ENCODE measurements at places on chromosomes 6 and 20.

GRCh38 chr6:134535831-134536230, 217.9 kb upstream of the SGK1 start:
- no peak for DNase-seq

DNA sequence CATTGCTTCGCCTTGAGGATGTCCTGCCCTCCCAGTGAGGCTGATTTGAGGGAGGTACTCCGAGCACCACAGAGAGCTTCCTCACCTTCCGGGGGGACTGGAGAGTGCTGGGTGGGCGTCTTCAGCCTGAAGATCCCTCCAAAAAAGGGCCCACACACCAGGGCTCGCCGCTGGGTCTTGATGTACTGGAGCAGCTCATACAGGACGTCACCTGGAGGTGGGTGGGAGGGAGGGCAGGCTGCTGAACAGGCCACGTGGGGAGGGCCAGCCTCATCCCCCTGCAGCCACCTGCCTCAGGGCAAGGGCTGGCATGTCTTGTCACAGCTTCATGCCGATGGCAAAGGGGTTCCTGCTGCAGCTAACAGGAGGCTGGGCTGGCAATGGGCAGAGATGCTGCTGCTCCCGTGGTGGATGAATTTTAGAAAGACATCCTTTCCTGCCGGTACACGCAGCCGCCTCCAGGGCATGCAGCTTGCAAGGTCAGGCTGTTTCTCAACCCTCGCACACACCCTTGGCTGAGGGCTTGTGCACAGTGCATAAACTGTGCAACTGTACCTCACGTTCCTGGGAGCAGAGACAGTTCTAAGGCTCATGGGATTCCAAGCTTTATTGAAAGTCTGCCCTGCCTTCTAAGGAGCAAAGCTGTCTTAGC, 14.0 kb downstream of the ETV7 start:
- DNase-seq = no peak

- DNase-seq = no peak
Observed at GRCh38 chr6:52643158-52643557, 27.8 kb upstream of the TMEM14A start.

DNA sequence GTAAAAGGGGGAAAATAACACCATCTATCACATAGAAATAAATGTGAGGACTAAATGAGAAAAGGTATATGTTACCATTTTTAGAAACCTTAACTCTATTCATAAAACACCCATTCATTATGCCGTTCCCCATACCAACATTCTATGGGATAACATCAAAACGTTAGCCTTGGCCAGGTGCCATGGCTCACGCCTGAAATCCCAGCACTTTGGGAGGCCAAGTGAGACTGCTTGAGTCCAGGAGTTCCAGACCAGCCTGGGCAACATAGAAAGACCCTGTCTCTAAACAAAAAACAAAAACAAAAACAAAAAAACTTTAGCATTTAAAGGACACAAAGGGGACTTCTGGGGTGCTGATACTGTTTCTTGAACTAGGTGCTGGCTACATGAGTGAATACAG, 1.3 kb downstream of the PIGU start:
- no peak for DNase-seq

- no peak for DNase-seq
Observed at GRCh38 chr6:7974938-7975763, 64.6 kb upstream of the TXNDC5 start.

- no peak for DNase-seq
Observed at GRCh38 chr6:41346441-41346840, 11.0 kb downstream of the NCR2 start.

- no peak for DNase-seq
Observed at GRCh38 chr20:46740214-46740609, 30.8 kb downstream of the SLC2A10 start.

GRCh38 chr20:6636209-6637159, 131.0 kb upstream of the BMP2 start:
- DNase-seq = peak; percentile 22

DNA sequence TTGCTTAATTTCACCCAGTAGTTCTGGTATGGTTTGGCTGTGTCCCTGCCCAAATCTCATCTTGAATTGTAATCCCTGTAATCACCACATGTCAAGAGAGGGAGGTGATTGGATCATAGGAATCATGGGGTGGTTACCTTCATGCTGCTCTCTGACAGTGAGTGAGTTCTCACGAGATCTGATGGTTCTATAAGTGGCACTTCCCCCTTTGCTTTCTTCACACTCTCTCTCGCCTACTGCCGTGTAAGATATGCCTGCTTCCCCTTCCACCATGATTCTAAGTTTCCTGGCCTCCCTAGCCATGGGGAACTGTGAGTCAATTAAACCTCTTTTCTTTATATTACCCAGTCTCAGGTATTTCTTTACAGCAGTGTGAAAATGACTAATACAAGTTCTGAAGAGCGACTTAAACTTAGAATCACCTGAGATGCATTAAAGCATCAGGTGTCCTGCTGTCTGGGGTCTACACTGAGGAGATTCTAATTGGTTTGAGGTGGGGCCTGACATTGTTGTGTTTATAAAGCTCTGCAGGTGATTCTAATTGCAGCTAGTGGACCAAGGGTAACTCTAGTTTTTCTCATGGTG, 82.1 kb upstream of the DTNBP1 start:
- DNase-seq = no peak

DNA sequence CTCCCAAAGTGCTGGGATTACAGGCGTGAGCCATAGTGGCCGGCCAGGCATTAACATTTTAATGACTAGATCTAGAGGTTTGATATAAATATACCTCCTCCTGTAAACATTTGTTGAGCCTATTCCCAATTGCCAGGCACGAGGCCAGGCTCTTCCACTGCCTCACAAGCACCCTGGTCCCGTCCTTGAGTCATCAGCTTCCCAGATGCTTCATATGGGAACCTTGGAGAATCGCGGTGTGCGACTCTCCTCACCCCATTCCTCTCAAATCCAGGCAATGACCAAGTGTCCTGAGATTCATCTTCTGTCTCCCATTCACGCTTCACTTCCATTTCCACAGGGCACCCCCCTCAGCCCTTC, 35.9 kb upstream of the PIM1 start:
- peak; percentile 69 for DNase-seq

DNA sequence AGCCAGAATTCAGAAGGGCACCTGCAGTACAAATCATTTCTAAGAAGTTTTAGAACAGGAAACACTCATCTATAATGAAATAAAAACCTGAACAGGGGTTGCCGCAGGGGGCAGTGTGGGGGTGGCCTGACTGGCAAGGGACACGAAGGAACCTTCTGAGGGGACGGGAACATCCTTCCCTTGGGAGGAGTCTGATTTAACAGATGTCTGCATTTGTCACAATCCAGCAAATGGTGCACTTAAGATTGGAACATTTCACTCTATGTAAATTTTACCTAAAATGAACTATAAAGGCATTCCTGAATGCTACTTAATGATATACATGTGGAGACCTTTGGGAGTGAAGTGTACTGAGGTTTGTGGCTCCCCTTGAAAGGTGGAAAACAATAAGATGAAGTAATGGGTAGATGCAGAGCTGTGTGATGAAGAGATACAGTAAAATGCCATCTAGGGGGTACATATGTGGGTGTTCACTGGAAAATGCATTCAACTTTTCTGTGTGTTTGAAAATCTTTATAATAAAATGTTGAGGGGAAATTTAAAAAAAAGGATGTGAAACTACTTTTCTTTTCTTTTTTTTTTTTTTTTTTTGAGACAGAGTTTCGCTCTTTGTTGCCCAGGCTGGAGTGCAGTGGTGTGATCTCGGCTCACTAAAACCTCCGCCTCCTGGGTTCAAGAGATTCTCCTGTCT, 89.5 kb downstream of the SNX5 start:
- DNase-seq = no peak

DNA sequence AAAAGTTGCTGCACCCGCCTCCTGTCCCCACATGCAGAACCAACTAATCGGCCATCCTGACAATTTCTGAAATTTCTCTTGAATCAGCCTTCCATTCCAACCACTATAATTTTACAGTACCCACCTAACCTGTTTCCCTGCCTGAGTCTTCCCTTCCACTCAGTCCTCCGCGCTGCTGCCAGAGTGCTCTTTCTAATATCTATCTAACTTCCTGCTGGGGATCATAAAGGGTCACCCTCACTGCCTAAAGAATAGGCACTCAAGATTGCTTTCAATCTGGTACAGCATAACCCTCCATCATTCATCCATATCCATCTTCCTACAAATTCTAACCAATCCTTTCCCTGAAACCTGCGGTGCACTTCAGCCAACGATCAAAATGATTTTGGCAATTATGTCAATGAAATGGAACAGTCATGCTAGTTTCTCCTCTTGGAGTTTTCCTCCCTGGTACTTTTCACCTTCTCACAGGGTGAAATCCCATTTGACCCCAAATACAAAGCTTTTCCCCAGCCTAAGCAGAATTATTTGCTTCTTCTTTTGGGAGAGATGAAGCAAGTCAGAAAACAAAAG, 117.5 kb upstream of the BEND6 start:
- DNase-seq = no peak

GRCh38 chr6:3086282-3086946, 18.1 kb downstream of the RIPK1 start:
- DNase-seq = no peak

DNA sequence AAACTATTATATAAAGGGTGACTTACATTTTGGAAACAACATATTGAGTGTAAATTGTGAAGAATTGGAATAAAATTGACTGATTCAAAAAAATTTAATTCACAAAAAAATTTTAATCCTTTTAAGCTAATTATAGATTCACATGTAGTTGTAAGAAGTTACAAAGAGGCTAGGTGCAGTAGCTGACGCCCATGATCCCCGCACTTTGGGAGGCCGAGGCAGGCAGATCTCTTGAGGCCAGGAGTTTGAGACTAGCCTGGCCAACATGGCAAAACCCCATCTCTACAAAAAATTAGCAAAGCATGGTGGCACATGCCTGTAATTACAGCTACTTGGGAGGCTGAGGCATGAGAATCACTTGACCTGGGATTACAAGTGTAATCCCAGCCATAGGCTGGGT, 30.3 kb upstream of the KHDC1 start:
- DNase-seq = no peak

GRCh38 chr20:13625304-13625979, 13.3 kb downstream of the TASP1 start:
- DNase-seq = no peak

- DNase-seq = no peak
Observed at GRCh38 chr6:26202811-26203583, 115.8 kb downstream of the HFE start.
